ENCODE measurements at places on chromosomes 1 and 21. TPM values are rescaled to one million over a fixed set of nuclear protein-coding genes. Genes with fewer than 3 reads are reported as not detected.

The DPH5 gene
- 66.6 TPM for total RNA-seq

The ARHGEF16 gene
- total RNA-seq, result 1.2 TPM

The SLC66A1 gene
- total RNA-seq, result 26.5 TPM

DNA sequence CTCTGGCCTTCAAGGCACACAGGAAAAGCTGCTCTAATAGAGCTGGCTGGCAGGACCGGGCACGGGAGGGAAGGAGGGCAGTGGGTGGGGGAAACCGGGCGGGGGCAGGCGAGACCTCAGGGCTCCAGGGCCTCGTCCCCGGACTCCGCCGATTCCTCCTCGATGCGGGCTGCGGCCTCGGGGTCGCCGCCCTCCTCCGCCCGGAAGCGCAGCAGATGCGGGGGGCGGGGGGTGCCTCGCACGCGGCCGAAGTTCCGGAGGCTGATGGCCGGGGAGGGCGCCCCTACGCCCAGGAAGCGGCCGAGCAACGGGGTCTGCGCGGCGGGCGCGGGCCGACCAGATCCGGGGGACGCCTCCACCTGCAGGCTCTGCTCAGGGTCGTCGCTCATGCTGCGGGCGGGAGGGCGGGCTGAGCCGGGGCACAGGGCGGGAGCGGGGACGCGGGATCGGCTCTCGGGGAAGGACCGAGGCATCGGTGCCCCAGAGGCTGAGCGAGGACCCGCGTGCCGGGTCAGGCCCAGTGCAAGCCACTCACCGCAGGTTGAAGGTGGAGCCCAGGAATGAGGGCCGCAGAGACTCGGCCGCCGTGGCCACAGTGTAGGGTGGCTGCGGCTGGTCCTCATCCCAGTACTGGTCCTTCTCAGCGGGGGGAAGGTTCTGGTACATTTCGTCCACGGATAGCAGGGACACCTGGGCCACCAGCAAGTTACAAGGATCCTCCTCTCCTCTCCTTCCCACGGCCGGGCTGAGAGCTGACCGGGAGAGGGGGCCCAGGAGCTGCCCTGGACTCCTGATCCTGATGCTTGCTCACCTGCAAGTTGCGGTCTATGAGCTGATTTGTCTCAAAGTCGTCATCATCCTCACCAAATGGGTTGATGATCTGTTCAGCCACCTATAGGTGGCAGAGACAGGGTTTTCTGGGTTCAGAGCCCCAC, 3.6 kb downstream of the BEST4 start:
- DNase-seq, result no peak

DNA sequence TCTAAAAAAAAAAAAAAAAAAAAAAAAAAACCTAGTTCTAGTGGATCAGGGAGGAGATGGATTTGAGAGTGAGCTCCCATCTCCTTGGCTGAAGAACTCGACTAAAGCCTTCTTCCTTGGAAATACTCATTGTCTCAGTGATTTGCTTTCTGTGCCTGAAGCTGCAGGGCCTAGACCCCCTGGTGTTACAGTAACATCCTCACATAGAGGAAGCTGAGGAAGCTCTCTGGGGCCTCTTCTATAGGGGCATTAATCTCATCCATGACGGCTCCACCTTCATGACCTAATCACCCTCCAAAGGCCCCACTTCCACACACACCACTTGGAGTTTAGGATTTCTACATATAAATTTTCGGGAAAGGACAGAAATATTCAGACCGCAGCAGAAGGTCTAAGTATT, 95.9 kb upstream of the ETS2 start:
- no peak for DNase-seq

- no peak for DNase-seq
These were observed 407.2 kb downstream of the CAMTA1 start for GRCh38 chr1:7192453-7192852.

DNA sequence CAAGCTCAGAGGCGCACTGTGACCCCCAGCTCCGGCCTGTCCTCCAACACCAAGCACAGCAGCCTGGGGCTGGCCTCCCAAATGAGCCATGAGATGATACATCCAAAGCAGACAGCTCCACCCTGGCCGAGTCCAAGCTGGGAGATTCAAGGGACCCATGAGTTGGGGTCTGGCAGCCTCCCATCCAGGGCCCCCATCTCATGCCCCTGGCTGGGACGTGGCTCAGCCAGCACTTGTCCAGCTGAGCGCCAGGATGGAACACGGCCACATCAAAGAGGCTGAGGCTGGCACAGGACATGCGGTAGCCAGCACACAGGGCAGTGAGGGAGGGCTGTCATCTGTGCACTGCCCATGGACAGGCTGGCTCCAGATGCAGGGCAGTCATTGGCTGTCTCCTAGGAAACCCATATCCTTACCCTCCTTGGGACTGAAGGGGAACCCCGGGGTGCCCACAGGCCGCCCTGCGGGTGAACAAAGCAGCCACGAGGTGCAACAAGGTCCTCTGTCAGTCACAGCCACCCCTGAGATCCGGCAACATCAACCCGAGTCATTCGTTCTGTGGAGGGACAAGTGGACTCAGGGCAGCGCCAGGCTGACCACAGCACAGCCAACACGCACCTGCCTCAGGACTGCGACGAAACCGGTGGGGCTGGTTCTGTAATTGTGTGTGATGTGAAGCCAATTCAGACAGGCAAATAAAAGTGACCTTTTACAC, 29.1 kb downstream of the SLC19A1 start:
- no peak for DNase-seq

DNA sequence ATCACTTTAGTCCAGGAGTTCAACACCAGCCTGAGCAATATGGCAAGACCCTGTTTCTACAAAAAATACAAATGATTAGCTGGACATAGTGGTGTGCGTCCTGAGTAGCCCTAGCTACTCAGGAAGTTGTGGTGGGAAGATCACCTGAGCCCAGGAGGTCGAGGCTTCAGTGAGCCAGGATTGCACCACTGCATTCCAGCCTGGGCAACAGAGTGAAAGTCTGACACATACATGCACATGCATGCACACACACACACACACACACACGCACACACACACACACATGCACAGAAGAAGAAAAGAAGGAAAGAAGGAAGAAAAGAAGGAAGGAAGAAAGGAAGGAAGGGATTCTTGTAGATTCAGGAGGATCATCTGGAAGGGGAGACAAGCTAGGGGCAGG, 104.4 kb upstream of the USP25 start:
- DNase-seq, result no peak

DNA sequence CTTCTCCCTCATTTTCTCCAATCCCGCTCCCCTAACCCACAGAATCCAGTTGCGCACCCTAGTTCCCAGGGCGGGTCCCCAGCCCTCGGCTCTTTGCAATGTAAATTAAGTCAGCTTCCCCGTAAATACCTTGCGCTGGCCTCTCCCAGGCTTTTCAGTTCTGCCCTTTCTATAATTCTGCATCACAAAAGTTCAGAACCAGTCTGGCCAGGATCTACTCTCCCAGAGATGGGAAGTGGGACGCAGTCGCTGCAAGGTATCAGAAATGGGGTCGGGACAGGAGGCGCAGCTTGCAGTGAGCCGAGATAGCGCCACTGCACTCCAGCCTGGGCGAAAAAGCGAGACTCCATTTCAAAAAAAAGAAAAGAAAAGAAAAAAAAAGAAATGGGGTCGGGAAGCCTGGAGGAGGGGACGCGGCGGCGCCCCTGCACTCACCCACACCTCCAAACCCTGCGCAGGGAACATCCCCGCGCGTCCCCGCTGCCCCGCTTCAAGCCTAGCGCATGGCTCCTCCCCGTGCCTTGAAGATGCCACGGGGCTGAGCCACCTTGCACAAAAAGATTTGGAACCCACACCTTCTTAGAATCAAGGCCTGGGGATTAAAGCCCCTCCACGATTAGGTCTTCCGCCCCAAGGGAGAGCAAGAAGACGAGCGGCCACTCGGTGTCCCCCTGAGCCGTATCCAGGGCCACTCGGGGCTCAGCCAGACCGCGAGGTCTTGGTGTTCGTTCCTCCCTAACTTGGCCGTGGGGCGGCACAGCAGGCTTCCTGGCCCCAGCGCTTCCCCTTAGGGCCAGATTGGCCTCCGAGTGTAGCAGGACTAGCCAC, 27.2 kb upstream of the ITLN2 start:
- no peak for DNase-seq

- no peak for DNase-seq
These were observed 18.1 kb downstream of the URB2 start for GRCh38 chr1:229643996-229644745.

- DNase-seq, result no peak
These were observed 211.9 kb upstream of the SPAG17 start for GRCh38 chr1:118396829-118397495.
